ENCODE measurements at places on chromosomes 4 and X.

DNA sequence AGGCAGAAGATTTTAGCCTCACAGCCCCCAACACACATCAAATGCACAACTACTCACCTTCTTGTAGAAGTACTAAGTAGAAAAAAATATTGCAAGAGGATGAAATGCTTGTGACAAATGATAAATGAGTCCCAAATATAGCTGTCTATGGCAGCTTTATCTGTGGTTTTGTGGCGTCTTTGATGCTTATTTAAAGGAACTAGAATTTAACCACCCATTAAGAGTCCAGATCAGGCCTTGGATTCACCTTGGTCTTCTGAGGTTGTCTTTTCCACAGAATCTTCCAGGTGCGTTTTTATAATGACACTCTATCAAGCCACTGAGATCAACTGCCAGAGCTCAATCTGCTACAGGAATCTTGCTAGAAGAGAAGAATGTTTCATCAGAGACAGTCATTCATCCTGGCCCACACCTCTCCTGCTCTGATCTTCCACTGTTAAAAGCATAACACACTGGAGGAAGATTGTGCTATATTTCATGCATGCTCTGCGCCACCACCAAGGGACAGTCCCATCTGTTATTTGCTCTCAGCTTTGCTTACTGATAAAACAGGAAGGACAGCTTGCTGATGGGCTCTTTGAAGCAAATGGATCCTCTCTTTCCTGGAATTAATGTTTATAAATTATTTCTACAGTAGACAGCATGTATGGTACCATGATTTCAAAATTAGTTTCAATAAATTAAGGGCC is 144.1 kb downstream of the SLC7A11 start:
- no peak for DNase-seq

DNA sequence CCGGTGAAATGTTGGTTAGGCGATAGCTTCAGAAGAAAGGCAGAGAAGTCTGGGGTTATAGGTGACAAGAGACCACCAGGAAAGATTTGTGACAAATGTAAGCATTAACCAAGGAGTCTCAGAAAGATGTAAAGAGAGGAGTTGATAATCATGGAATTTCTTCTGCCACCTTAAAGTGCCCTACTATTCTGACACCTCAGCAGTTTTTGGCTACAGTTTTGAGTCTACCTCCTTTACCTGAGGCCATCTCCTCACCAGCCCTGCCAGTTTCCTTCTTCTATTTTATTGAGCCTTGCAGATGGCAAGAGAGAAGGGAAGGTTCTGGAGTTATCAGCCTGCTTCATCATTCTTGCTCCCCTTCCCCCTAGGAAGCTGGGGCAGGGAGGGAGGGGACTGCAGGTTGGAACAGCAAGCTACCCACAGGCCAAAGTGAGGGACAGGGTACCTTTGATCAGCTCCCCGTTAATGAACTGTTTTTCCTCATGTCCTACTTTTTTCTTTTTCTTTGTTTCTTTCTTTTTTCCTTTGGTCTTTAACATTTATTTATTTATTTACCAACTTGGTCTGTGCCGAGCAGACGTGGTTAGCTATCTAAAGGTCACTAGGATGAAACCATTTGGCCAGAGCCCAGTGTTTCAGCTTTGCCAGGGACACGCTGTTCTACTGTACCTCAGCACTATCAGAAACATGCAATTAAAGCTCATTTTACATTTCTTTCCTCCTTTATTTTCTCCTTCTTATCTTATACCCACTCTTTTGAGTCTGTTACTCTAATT is 438.7 kb upstream of the AR start:
- no peak for DNase-seq

GRCh38 chr4:100635899-100636298 is 118.1 kb upstream of the EMCN start:
- no peak for DNase-seq

DNA sequence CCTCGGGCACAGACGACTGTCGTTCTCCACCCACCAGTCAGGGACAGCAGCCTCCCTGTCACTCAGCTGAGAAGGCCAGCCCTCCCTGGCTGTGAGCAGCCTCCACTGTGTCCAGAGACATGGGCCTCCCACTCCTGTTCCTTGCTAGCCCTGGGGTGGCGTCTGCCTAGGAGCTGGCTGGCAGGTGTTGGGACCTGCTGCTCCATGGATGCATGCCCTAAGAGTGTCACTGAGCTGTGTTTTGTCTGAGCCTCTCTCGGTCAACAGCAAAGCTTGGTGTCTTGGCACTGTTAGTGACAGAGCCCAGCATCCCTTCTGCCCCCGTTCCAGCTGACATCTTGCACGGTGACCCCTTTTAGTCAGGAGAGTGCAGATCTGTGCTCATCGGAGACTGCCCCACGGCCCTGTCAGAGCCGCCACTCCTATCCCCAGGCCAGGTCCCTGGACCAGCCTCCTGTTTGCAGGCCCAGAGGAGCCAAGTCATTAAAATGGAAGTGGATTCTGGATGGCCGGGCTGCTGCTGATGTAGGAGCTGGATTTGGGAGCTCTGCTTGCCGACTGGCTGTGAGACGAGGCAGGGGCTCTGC is 7.9 kb upstream of the MSANTD1 start:
- DNase-seq = no peak

DNA sequence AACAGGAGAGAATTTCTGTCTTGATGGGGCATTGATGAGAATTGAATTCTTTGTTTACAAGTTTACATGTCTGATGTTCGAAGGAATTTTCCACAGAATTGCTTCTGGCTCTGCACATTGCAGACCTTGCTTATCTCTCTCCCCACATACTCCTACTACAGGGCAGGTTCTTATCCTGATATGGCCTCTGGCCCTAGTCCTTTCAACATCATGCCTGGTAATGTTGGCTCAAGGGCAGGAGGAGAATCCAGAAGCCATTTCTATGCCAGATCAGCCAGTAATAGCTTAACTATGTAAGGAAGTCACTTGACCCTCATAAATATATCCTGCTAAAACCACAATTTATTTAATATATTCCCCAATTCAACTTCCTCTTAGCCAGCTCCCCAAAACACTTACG is 24.3 kb upstream of the TSPAN5 start:
- no peak for DNase-seq

- no peak for DNase-seq
These were observed 8.3 kb upstream of the PIM2 start for GRCh38 chrX:48927123-48927522.

GRCh38 chr4:40963897-40964478 is 214.2 kb downstream of the NSUN7 start:
- no peak for DNase-seq

- peak; percentile 52 for DNase-seq
These were observed 103.6 kb downstream of the FAM13A start for GRCh38 chr4:88953400-88953799.

DNA sequence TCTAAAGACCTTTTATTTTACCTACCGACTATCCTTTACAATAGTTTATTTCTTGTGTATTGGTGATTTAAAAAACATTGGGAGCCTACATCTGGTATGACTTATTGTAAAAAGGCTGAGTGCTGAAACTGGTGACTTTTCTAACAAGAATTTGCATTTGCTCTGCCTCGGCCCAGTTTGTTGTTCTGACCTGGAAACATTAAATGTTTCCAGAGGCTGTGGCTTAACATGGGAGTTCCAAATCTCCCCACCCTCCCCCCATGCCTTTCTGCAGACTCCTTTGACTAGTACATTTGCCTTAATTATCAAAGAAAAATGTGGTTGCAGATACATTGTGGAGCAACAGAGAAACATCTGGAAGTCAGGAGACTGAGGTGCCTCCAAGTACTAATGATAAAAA is 39.8 kb downstream of the SPCS3 start:
- no peak for DNase-seq

- DNase-seq = no peak
These were observed 171.9 kb downstream of the GALNTL6 start for GRCh38 chr4:171985129-171985528.

GRCh38 chr4:33924811-33925210 is 2319.5 kb downstream of the ARAP2 start:
- DNase-seq = no peak

DNA sequence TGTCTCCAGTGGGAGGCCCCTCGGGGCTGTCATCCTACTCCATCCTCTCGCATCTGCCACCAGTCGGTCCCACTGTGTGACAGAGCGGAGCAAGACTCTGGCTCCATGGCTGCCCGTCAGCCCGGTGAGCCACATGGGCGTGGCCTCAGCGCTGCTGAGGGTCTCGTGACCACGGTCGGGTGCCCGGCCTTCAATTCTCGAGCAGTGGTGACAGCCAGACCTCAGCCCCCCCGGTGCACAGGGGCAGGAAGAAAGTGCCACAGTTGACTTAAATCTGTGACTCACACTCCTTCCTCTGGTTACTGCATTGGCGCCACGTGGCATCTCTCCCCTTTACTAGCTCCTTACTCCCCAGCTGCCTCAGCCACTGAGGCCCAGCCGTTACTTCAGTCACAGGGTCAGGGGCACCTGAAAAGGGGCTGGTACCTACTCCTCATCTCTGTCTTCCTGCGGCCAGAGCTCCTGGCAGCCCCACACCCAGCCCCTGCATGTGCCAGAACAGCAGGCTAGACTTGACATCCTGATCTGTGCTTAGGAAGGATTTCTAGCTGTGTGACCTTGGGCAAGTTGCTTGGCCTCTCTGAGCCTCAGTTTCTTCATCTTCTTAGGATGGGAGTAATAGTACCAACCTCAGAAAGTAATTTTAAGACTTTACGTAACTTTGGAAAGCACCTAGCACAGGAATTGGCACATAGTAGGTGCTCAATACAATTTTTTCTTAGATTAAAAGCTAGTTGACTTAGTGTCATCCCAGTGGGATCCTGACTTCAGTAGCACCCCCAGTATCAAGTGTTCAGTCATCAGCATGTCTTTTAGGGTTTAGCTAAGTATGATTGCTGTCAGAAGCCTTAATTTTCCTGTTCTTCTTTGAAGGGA is 66.1 kb downstream of the TNIP2 start:
- peak; percentile 95 for DNase-seq

DNA sequence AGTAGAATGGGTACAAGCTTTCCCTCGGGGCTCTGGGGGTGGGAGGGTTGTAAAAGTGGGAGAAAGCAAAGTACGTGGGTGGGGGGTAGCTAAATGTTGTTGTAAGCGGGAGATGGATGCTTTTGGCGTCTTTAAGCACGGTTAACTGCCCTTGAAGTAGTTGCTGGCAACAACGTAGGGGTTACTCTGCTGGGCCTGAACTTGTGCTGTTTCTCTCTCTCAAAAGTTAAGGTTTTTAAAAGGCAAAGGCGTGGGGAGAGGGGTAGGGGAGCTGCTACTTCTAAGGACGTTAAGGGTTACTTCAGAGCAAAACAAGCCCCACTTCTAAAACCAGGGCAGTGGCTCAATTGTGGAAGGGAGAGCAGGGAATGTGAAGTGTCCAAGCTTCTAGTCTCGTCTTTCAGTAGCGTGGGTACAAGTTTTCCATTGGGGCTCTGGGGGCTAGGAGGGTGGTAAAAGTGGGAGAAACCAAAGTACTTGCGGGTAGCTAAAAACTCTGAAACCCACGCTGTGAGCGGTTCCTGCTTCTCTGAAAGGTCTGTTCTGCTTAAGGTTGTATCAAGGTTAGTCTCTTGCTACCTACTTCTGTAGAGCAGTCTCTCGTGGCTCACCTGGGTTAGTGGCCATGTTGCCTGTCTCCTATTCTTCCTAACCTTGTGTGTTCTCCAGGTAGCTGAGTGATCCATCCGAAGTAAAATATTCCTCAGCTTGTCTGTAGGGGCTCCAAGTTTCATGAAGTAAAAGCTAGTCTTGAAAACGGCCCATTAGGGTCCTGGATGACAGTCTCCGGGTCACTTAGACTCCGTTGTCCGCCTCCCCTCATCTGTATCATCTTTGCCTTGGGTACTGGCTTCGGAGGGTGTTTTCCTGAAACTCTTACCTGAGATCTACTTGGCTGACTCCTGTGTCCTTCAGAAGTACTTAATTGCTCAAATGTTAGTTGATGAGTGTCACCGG is 1.7 kb upstream of the WDR1 start:
- DNase-seq = peak; percentile 44

GRCh38 chr4:88661739-88662138 is 35.9 kb downstream of the NAP1L5 start:
- DNase-seq = no peak

DNA sequence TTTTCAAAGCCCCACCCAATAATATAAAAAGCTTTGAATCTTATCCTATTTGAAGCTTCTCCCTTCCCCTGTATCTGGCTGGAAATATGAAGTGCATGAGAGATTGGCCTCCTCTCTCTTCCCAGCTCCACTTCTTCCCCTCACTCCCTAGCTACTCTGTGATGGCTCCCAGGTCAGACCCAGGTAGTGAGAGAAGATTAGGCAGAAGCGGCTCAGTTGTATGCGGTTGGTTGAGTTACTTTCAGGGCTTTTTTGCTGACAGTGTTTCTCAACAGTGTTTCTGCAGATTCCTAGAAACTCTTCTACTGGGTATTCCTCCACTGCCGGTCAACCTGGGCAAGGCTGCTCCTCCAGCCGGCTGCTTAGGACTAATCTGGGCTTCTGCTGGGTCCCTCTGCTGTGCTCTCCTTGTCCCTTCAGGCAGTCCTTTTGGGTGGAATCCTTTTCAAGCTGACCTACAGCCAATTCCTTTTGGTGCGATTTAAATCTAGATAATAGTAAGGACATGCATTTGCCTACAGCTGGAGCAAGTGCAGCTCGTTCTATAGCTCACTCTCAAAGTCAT is 87.4 kb upstream of the SLC7A11 start:
- no peak for DNase-seq
